ENCODE measurements at places on chromosomes 4 and X.

- DNase-seq: no peak
Measured at GRCh38 chr4:89703829-89704590, 133.0 kb downstream of the SNCA start.

- no peak for DNase-seq
Measured at GRCh38 chrX:153614818-153615217, 15.9 kb upstream of the CCNQ start.

DNA sequence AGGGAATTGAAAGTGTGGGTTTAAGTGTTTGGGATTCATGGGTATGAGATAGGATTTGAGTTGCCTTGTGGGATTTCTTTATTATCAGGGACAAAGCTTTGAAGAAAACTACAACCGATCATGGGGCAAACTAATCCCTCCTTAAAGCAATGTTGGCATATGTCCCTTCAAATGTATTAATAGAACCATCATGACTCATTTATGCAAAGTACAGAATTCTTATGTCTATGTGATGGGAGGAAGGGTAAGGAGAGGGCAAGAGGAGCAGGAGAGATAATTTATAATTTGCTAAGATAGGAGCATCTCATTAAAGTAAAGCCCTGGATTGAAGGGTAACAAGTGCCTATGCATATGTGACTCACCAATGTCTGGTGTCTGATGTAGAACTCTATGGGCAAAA, 94.2 kb downstream of the PHEX start:
- peak; percentile 29 for DNase-seq

DNA sequence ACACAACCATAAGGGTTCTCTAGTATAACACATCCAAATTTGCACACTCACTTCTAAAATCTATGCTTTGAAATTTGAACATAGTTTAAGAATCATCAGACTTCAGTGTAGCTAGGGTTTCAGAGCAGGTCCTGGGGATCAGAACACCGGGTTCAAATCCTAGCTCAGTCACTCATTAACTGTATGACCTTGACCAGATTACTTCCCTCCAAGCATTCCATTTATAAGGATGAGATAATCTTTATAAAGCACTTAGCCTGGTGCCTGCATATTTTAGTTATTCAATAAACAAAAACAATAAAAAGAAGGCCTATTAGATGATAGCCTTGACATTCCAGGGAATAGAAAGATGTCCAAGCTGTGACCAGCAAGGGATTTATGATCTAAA, 4.8 kb upstream of the STBD1 start:
- DNase-seq: no peak

DNA sequence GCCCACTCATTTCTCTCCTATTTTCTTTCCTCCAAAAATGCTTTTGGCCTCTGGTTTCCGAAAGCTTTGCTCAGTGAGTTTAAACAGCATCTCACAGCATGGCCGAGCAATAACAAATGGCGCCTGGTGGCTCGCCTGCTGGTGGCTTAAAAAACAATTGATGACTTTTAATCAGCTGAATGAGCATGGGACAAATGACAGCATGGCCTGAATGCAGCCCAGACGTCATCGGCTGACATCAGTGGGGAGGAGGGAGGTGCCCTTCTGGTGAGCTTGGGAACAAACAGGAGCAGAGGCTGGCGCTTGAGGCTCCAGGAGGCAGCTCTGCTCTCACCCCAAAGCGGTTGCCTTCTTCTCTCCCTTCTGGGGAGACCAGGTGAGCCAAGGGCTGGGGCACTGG, 286.4 kb downstream of the BCOR start:
- DNase-seq: no peak

DNA sequence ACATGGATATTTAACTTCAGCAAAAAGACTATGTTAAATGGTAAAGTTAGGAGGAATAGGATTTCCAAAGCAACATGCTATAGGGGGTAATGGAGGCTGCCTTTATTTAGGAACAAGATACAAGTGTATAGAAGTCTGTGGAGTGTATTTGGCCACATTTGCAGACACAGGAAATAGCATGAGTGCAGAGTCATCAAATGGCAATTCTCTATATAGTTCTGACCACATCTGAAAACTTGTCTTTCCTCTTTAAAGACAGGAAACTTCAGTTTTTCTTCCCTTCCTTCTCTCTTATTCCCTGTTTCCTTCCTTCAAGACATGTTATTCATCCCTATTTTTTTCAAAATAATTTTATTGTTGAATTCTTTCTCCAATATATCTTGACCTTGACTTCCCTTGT, 119.3 kb upstream of the PITX2 start:
- DNase-seq: peak; percentile 75

- DNase-seq: no peak
Measured at GRCh38 chr4:25523405-25523804, 132.2 kb upstream of the SLC34A2 start.

- no peak for DNase-seq
Measured at GRCh38 chr4:54696649-54697048, 38.9 kb downstream of the KIT start.

- DNase-seq: no peak
Measured at GRCh38 chr4:123554801-123555232, 158.2 kb downstream of the SPRY1 start.

DNA sequence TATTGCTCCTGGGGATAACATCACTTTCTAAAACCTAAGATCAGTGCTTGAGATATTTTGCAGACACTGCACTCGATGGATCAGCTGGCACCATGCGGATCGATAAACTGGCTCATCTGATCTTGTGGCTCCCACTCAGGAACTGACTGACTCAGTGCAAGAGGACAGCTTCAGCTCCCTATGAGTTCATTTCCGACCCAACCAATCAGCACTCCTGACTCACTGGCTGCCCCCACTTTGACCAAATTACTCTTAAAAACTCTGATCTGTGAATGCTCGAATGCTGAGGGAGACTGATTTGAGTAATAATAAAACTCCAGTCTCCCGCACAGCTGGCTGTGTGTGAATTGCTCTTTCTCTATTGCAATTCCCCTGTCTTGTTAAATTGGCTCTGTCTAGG, 110.1 kb downstream of the ANAPC4 start:
- no peak for DNase-seq

DNA sequence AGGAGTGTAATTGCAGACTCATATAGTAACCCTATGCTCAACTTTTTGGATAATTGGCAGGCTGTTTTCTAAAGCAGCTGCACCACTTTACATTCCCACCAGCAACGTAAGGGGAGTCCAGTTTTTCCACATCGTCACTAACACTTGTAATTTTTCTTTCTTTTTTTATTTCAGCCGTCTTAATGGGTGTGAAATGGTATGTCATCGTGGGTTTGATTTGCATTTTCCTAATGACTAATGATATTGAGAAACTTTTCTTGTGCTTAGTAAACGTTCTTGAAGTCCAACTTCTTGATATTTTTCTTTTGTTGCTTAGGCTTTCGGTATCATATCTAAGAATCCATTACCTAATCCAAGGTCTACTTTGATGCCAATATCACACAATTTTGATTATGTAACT, 95.3 kb upstream of the IL1RAPL1 start:
- DNase-seq: no peak

GRCh38 chrX:69616457-69617203, 717 bp downstream of the EDA start:
- no peak for DNase-seq

DNA sequence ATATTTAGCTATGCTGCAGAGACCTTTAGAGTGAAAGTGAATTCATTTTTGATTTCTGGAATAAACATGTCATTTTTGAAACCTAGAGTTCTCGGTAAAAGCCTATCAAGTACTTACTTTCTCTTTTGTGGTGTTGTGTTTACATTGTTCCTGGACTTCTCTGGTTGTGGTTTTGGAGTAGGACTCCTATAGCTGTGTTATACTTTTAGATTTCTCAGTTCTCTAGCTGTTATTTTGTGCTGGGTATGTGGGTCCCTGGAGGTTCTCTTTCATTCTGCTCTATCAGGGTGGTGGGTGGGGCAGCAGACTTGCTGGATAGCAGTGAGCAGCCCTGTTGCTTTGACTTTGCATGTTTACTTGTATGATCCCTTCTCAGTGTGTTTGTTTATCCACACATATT, 25.6 kb upstream of the MSMO1 start:
- peak; percentile 13 for DNase-seq

GRCh38 chr4:168360271-168360670, 41.7 kb upstream of the DDX60 start:
- DNase-seq: no peak

- DNase-seq: no peak
Measured at GRCh38 chr4:54844911-54845310, 187.2 kb downstream of the KIT start.

- DNase-seq: peak; percentile 64
Measured at GRCh38 chr4:1041147-1041935, 29.9 kb downstream of the FGFRL1 start.

DNA sequence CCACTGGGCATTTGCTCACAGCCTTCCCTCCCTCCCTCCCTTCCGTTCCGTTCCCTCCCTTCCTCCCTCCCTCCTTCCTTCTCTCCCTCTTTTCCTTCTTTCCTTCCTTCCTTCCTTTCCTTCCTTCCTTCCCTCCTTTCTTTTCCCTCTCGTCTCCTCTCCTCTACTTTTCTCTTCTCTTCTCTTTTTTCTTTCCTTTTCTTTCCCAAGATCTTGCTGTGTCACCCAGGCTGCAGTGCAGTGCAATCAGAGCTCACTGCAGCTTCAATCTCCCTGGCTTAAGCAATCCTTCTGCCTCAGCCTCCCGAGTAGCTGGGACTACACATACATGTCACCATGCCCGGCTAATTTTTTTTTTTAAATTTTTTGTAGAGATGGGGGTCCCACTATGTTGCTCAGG, 26.7 kb upstream of the ING2 start:
- DNase-seq: no peak

DNA sequence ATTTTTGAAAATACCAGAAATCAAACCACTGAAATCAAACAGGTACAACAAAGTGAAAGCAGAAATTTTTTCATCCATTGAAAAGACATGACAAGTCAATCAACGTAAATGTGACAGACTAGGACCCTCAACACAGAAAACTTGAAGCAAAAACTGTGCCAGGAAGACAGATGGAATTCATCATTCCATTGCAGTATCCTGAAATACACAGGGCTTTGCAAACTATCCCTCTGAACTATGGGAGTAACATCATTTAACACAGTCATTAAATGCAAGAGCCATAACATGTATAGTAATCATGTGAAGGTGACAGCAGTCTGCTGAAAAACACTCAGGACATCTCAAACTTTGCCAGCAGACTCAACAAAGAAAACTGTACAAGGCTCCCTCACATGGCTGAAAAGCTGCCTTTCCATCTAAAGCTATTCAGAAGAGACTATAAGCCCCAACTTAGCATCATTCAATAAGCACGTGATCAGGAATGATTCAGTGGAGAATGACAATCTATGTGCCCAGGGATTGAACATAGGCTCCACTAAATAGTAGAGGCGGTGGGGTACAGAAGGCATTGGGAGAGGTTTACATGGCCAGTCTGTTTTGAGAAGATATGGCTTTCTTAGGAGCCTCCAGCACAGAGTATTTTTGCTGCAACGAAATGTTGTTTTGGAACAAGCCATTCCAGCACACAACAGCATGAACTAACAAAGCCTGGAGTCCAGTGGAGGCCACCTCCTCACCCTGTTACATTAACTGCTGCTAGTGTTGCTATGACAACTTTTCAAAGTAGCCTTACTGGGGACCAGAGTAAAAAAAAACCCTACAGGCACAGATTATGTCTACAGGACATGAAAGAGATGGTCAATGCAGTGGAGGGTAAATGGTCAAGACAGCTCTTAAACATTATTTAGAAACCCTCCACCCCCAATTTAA, 274.5 kb upstream of the NOCT start:
- DNase-seq: no peak

DNA sequence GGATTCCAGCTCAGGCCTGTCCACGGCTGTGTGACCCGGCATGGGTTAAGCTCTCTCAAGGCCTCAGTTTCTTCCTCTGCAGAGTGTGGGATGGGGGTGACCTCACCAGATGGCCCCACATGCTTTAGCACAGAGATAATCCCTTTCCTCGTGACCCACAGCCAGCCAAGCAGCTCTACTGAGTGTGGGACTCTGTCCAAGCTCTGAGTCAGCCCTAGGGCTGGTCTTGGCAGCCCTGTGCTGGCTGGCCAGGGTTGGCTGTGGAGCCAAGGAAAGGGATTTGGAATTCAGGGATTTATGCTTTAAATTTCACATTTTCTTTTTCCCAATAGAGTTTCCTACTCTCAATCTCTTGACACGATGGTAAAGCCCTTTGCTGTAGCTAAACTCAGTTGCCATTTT, 19.7 kb upstream of the SPON2 start:
- peak; percentile 97 for DNase-seq

DNA sequence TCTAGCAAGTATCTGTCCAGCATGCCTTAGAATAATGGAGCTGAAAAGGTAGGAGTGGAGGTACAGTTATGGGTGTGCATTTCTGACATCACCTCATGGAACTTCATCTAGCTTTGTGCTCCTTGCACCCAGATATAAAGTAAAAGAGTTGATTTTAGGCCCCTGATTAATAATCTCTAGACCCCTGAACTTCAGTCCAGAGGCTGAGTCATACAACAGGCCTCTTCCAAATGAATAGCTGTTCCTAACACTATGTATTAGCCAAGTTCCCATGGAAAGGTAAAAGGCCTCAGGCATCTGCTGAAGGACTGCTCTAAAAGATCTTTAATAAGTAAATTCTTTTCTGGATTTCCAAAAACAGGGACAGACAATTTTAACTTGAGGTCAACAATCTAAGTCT, 16.2 kb downstream of the TBC1D9 start:
- DNase-seq: no peak

GRCh38 chr4:44544158-44544557, 95.5 kb upstream of the KCTD8 start:
- no peak for DNase-seq

- peak; percentile 57 for DNase-seq
Measured at GRCh38 chr4:80484712-80485111, 149.2 kb downstream of the CFAP299 start.

DNA sequence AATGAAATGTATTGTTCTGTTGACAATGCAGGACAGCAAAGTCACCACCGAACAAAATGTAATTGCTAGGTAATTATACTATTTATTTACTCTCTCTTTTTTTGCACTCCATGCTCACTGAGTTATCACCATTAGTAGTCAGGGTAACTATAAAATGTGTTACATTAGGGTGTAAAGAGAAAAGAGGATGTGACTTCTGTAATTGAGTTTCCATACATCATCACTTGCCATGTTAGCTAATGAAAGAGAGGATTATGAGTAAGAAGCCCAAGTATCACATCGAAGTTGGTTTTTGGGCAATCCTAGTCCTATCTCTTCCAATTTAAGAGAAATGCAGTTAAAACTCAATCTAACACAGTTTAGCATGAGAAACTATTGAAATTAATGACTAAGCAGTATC, 7.6 kb downstream of the ZXDA start:
- DNase-seq: no peak

DNA sequence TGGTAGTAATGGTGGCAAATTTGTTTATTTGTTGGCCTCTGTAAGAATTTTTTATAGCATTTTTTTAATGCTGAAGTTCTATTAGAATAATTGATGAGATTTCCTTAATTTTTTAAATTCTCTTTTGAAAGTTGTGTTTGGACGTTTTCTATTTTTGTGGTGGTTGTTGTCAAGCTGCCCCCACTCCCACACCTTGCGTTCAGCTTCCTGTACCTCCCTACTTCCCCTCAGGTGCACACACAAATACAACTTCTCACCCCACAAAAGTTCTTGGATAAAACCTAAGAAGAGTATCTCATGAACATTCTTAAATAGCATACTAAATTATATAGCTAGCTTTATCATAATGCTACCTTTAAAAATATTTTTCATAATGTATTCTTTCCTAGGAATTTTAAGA, 38.7 kb downstream of the EXOC1 start:
- no peak for DNase-seq

Data from fibroblast of skin of scalp (primary cell).